LNCaP clone FGC (cell line): ENCODE measurements at places on chromosomes 16 and 17.

GRCh38 chr17:78289802-78290363 is 58.5 kb downstream of the TMEM235 start:
- peak; percentile 56 for DNase-seq

DNA sequence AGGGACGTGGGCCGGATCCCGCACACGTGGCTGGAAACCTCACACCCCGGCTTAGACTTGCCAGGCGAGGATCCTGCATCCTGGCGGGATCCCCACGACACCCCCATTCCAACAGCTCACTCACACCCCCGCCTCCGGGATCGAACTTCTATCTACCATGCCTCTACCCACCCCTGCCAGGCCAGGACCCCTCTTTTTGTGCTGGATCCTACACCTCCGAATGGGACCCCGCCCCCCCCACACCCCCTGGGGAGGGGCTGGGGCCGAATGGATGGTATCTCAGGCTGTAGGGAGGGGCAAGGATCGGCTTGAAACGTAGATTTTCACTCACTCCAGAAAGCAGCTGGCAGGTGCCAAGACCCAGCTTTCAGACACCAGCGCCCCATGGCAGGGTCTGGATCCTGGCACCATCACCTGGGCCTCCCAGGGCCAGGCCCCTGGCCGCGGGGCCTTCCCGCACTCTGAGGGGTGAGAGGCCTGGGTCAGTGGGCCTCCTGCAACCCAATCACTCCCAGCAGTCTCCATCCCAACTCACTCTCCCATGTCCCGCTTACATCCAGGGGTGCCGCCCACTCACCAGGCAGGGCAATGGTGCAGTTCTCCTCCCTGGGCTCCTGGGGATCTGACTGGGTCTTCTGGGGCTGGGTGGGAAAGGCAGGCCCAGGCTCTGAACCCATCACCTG is 6.7 kb downstream of the PRSS36 start:
- no peak for DNase-seq

- no peak for DNase-seq
These were observed 3.3 kb downstream of the CDK3 start for GRCh38 chr17:76003915-76004314.

GRCh38 chr17:34242587-34243363 is 12.3 kb upstream of the CCL2 start:
- no peak for DNase-seq

DNA sequence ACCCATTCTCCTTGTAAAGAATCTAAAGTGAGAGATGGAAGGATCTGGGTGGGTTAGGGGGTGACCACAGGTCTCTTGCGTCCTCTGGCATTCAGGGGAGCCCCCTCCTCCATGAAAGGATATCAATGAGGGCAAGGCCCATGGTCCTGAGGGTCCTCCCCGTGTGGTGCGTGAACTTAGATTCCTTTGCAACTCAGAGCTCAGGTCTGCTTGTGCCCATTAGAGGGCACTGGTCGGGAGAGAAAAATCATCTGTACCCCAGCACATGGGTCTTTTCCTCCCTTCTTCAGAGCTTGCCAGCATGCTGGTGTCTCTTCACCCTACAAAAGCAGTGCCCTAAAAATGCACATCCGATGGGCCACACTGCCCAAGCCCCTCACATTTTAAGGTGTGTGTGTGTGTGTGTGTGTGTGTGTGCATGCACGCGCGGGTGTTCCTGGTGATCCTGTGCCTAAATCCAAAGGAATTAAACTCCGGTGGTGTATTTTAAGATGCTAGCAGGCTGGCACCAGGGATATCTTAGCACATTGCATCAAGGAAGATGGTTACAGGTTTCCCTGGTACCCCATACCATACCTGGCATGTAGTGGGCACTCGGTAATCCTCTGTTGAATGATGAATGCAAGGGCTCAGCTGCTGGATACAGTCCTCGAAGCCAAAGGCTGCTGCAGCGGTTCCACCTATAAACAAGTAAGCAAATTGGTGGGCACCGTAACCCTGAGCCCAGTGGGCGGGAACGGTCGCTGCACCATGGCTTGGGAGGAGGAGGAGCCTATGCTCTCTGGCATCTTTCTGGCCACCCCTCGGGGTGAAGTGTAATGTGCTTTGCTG is 4.7 kb downstream of the C1QTNF1 start:
- no peak for DNase-seq

- no peak for DNase-seq
These were observed 1.1 kb upstream of the CCL22 start for GRCh38 chr16:57357330-57358085.

- DNase-seq = no peak
These were observed 44.2 kb upstream of the RASD1 start for GRCh38 chr17:17540278-17540906.

GRCh38 chr16:30509081-30509765 is 17.1 kb downstream of the ZNF768 start:
- no peak for DNase-seq

GRCh38 chr17:64428406-64428805 is 20.5 kb upstream of the MILR1 start:
- no peak for DNase-seq

DNA sequence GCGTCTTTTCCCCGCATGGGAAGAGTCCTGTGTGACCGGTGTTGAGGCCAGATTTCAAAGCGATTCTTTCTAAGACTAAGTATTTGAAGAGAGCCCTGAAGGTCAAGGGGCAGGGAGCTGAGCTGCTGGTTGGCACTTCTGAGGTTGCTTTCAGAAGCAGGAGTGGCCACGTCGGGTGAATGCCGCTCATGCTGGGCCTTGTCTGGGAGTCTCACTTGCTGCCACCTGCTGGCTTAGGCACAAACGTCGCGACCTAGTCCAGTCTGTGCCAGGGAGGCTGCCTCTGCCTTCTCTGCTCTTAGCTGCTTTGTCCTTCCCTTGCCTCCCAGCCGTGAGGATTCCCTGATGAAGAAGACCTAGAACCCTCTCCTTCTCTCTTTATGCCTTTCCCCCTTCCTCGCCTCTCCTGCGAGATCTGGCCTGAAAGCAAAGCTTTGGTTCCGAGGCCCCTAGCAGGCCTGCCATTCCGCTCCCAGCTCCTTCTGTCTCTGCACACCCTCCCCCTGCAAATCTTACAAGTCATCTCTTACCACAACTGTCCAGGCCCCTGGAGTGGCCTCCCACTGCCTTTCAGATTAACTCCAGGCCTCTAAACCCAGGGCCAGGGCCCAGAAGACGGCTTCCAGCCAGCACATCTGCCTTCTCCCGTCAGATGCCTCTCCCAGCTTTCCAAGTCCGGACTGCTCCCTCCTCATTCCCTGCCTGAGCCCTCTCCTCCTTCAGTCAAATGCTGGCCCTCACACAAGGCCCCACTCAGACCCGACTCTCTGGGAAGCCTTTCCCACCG is 11.4 kb downstream of the CTNS start:
- DNase-seq = no peak

- DNase-seq = no peak
These were observed 14.2 kb downstream of the SNF8 start for GRCh38 chr17:48930435-48930873.

- no peak for DNase-seq
These were observed 17.1 kb upstream of the VPS4A start for GRCh38 chr16:69294051-69294450.

DNA sequence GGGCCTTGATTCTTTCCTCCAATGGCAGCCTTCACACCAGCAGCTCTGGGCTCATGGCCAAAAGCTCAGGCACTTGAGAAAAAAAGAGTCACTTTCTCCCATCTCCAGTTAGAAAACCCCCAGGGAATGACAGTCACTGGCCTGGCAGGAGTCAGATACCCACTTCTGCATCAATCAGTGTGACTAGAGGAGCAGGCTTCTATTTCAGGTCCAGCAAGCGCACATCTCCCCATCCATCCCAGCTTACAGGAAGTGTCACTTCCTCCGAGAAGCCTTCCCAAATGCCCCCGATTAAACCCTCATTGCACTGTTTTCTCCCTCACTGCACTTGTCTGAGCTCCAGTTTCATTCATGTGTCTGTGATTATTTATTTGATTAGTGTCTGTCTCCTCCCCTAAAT is 30.4 kb upstream of the CCL1 start:
- no peak for DNase-seq

DNA sequence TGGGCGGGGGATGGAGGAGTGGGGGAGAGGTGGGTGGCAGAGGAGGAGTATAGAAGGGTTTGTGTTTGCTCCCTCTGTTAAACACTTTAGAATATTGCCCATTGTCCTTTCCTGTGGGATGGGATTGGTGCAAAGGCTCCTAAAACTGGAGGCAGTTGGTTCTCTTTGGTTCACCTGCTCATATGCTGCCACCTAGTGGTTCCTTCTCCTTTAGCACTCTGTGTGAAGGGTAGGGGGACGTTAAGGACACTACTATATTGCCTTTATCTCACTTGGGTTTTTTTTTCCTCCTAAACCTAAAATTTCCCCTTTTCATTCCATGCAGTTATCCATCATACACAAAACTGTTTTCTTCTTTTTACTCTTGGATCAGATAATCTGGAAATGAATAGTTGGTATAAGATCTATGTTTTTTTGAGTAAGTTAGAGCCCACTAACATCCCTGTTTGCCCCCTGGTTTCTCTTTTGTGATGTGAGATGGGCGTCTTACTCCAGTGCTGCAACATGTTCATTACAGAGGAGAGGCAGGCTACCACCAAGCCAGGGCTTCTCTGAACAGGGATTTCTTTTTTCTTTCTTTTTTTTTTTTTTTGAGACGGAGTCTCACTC is 23.8 kb downstream of the SNX11 start:
- DNase-seq = peak; percentile 33
